ENCODE measurements at places on chromosomes 6 and 20.

GRCh38 chr6:159249128-159249527, 79.9 kb downstream of the FNDC1 start:
- DNase-seq, result no peak

DNA sequence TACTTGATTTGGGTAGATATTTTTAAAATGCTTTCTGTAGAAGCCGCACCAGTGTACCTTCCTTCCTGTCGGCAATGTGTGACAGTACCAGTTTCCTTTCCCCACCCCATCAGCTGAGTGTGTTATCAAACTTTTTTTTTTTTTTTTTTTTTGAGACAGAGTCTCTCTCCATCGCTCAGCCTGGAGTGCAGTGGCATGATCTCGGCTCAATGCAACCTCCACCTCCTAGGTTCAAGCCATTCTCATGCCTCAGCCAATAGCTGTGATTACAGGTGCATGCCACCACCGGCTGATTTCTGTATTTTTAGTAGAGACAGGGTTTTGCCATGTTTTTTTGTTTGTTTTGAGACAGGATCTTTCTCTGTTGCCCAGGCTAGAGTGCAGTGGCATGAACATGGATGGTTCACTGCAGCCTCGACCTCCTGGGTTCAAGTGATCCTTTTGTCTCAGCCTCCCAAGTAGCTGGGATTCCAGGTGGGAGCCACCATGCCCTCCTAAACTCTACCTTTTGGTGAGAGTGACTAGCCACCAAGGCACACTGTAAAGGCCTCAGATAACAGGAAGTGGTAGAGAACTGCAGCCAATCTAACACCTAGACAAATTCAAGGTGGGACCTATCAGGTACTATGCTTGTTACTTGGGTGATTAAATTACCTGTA, 26.5 kb upstream of the ZBTB22 start:
- DNase-seq, result peak; percentile 30

DNA sequence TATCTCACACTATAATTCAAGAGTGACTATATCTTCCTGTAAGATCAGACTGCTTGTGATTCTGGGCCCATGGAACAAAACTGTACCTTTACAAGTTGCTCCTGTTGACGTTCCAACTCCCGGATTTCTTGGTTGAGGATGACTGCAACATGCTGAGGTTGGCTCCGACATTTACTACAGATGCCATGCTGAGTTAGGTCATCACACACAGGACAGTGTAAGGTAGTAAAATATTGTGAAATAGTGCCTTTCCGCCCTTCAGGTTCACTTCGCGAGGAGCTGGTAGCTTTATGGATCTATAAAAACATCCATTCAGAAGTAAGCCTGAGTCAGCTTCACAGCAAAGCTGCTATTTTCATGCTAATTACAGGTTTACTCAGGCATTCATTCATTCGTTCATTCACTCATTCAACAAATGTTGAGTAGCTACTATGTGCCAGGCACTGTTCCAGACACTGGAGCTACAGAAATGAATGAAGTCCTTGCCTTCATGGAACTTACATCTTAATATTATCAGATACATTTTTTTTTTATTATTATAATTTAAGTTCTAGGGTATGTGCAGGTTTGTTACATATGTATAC, 175.7 kb downstream of the REV3L start:
- DNase-seq, result no peak

- DNase-seq, result no peak
Observed at GRCh38 chr20:48893374-48893773, 28.1 kb upstream of the ARFGEF2 start.

GRCh38 chr6:156875062-156875461, 97.9 kb downstream of the ARID1B start:
- DNase-seq, result no peak

DNA sequence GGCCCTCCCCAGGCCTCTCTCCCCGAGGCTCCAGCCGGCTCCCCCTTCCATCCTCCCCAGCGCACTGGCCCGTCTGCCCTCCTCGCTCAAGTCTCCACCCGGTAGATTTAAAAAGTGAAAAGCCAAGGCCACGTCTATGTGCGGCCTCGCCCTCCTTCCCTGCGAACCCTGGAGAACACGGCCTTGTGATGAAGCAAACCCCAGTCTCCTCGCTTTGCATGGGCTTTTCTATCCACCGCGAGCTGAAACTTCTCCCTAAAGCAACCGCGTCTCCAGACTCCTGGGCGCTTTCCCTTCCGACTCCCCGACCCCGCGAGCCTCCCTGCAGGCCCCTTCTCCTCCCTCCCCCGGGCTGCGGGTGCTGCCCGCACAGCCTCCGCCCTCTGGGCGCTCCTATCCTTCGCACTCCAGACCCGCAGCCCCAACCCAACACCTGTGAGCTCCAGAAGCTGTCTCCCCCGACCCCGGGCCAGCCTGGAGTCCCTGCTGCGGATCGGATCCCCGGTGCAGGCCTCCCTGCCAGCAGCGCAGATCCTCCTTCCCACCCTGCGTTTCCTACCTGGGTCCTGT, 265.2 kb upstream of the QKI start:
- DNase-seq, result no peak

- DNase-seq, result no peak
Observed at GRCh38 chr20:34363465-34364222, 571 bp downstream of the ITCH start.

DNA sequence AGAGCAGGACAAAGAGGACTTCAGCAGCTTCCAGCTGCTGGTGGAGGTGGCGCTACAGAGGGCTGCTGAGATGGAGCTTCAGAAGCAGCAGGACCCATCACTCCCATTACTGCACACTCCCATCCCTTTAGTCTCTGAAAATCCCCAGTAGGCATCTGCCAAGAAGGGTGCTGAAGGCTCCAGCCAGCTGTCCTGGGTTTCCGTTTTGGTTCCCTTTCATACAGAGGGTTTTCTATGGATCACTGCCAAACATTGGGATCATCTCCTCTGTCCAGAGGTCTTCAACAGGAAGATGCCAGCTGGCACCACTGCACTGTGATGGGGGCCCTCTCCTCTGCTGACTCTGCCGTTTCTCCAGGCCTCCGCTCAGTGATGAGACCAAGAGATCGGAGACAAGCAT, 14.3 kb upstream of the RAB5IF start:
- DNase-seq, result no peak

DNA sequence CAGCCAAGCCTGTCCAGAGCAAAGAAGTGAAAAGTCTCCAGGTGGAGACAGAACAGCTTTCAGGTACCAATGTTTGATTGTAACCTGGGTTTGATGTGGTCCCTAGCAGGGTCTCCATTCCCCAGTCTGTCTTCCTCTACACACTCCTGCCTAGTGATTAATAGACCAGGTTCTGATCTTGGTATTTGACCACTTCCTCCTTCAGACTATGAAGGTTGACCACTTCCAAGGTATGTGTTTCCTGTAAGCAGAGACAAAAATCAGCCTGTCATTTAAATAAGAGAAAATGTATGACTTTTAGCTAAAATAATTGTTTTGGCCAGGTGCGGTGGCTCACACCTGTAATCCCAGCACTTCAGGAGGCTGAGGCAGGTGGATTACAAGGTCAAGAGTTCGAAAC, 41.8 kb upstream of the TOP1 start:
- no peak for DNase-seq

- no peak for DNase-seq
Observed at GRCh38 chr20:38833857-38834164, 28.3 kb downstream of the PPP1R16B start.

- no peak for DNase-seq
Observed at GRCh38 chr6:113701552-113702254, 155.4 kb upstream of the MARCKS start.

DNA sequence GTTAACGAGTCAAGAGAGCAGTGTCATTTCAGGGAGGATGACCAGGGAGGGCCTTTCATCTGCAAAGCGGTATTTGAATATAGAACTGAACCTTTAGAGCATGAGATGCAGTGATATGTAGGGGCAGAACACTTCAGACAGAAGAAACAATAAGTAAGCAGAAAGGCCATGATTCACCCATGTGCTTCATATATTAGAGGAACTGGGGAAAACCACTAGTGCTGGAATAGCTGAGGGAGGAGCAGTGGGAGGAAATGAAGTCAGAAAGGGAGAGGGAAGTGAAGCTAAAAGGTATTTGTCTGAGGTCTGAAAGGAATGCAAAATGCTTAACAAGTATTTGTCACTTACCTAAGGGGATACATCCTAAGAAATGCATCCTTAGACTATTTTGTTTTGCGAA, 391.2 kb downstream of the ADGRB3 start:
- no peak for DNase-seq

- DNase-seq, result no peak
Observed at GRCh38 chr6:124002377-124003081, 198.9 kb downstream of the NKAIN2 start.

- DNase-seq, result no peak
Observed at GRCh38 chr6:76940191-76940590, 523.1 kb downstream of the HTR1B start.

- DNase-seq, result no peak
Observed at GRCh38 chr20:55140631-55141030, 665.2 kb downstream of the DOK5 start.

DNA sequence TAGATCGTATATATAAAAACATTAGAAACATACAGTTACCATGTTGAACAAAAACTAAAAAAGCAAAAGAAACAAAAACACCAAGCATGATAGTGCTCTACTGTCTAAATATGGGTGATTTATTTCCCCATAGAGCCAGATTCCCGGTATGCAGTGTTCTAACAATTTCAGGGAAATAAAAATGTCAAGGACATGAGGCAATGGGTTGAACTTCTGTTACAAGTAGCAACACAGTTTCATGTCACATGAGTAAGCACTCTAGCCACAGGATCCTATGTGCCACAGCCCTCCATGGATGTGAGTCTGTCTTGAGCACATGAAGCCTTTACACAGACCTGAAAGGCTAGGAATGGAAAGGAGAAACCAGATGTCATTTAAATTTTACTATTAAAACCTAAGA, 96.0 kb downstream of the MAP3K5 start:
- no peak for DNase-seq

DNA sequence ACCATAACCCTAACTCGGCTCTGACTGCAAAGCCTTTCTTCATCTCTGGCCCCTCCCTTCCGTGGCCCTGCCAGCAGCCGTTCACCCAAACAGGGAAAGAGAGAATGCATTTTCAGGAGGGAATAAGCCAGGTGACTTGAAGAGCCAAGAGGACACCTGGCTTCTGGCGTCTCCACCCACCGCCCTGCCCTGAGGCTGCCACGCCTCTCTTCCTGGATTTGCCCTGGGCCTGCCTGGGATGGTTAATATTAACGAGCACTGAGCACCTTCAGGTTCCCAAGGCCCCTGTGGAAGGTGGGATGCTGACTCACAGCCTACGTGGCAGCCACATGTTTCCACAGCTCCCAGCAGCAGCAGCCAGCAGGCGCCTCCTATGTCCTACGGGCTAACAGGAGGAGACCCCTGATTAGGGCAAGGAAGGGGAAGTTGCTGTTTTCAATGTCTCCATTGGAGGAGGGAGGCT, 138.0 kb upstream of the RREB1 start:
- DNase-seq, result no peak

GRCh38 chr6:112636650-112637262, 289.6 kb downstream of the RFPL4B start:
- DNase-seq, result no peak

DNA sequence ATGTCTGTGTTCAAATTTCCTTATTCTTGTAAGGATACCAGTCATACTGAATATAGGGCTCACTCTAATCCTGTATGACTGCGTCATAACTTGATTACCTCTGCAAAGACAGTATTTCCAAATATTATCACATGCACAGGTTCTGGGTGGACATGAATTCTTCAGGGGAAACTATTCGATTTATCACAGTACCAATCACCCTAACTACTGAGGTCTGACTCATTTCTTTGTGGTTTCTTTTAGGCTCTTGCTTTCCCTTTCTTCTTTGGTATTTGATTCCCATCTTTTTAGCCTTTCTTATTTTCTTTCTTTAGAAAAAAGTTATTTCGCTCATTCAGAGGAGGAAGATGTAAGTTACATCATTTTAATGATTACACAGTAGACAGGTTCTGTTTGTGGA, 40.3 kb upstream of the TBX18 start:
- no peak for DNase-seq

GRCh38 chr20:13099676-13100075, 90.9 kb downstream of the SPTLC3 start:
- no peak for DNase-seq

DNA sequence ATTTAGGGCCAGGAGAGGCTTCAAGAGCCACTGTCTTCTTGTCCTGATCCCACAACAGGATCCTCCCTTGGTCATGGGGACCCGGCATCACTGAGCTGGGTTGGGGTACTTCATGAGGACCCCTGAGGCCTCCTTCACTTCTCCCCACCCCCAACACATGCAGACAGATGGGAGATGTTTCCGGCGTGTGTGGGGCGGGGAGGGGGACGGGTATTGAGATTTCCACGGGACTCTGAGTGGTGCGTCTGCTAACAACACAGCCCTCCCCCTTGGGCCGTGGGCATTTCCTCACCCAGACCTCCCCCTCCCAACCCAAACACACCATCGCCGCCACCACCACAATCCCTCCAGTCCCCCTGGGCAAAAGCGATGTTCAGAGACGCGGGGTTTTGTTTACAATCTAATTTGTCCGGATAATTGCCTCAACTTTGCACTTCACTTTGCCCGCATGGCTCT, 906 bp upstream of the FOXP4 start:
- no peak for DNase-seq

DNA sequence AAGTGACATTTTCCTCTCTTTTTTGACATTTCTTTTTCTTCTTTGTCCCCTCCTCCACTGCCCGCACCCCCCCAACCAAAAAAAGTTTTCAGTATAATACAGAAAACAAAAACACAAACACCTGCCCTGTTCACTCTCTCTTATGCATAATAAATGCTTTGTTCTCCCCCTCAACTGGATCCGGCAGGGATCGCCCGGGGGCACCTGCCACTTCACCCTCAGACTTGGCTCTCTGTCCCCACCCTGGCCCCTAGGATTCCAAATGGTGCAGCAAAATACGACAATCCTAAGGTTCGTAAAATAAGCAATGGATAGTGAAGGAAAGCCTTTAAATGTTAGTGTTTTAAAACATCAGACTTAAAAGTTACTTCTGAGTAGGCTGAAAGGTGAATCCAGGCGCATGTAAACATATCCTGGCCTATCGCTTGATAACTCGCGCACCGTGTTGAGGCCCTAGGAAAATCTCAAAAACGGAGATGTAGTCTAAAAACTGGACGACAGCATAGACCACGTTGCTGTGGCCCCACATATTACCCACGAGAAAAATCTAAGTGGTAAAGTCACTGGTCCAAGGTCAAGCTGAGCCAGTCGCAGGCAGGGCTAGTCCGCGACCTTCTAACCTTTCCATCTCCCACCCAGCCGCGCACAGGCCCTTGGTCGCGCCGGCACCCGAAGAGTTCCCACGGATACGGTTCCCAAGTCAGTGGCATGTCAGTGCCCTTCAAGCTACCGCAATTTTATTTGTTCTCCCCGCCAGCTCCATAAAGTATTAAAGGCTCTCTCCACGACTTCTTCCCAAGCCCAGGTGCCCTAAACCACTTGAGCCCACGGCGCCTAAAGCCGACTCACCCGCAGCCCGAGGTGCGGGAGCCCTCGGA, 130.8 kb downstream of the OGFRL1 start:
- no peak for DNase-seq

- DNase-seq, result no peak
Observed at GRCh38 chr6:83019741-83020140, 45.9 kb downstream of the UBE3D start.

DNA sequence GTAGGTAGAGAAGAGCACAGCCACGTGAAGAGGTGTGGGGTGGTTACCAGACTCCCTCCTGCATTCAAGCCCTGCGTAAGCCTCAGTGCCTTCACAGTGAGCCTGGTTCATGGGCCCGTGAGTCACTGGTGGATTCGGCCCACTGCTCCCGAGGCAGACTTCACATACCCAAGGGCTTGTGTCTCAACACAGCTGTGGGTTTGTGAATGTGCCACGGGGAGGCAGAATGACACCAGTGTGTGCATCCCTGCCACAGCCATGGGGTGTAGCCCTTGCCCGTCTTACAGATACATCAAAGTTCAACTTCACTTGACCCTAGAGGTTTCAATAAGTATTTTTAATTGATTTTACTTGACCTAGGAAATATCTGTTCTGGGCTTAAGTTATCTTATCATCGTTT, 108.5 kb downstream of the MAP3K4 start:
- no peak for DNase-seq

Data from activated CD8-positive, alpha-beta memory T cell treated with anti-CD3 and anti-CD28 coated beads for 1 hour (primary cell).